ENCODE measurements at places on chromosomes 7 and 10. TPM values are rescaled to one million over a fixed set of nuclear protein-coding genes. Genes with fewer than 3 reads are reported as not detected.

- DNase-seq = peak; percentile 38
Observed at GRCh38 chr7:59079-60016, 133.0 kb upstream of the FAM20C start.

GRCh38 chr10:49054753-49055152 is 60.6 kb downstream of the VSTM4 start:
- DNase-seq = no peak

GRCh38 chr7:1672851-1673486 is 2.9 kb downstream of the ELFN1 start:
- no peak for DNase-seq

SPOCK2 gene
- total RNA-seq = 4.7 TPM

GRCh38 chr10:48672596-48673265 is 11.9 kb upstream of the WDFY4 start:
- no peak for DNase-seq

MKX gene
- total RNA-seq = 1.2 TPM

DNA sequence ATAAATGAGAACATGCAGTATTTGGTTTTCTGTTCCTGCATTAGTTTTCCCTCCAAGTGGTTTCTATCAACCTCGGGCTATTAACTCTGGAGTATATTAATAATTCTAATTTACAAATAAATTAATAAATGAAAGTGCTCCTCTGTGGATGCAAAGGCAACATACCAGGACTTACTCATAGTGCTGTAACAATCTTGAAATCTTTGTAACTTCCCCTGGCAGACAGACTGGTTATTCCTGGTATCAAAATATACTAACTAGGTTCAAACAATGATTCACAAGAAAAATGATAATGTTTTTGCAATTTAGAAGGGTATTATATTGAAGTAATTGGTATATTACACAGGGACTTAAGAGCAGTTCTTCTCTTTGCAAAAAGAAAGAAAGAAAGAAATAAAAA is 177.2 kb downstream of the FANK1 start:
- no peak for DNase-seq

DNA sequence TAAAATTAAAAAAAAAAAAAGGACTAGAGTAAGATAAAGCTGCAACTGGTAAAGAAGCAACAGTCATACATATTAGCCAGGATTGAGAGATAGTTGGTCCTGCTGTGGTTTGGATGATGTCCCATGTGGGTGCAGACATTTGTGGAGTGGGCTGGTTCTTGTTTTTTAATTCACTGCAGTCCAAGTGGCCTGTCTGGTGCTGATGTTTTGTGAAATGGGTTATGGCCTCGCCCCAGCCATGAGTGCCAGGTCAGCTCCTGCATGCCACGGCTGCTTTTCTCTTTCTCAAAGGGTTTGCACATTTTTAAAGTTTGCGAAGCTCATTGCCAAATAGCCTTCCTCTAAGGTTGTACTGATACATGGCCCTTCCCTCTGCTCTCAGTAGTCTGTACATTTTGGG is 14.1 kb upstream of the BTBD16 start:
- no peak for DNase-seq

GIMAP1 gene
- 0.05 TPM for total RNA-seq

DNA sequence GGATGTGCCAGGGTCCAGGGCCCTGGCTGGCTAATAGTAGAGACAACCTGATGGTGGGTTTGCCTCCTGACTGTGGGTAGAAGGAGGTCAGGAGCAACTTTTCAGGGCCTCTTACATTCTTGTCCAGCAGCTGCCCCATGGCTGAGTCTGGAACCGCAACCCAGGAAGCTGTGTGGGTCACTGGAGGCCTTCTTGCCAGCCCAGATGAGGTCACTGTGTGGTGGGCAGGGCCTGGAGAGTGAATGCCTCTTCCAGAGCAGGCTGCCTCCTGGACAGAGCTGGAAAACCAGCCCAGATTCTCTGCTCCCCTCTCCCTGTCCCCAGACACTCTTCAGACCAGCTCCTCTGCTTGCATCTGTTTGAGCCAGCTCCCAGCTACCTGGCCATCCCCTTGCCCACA is 43.5 kb upstream of the LEP start:
- DNase-seq = no peak

EPHA1 gene
- 162 TPM for total RNA-seq

GRCh38 chr7:31373337-31374289 is 33.1 kb upstream of the NEUROD6 start:
- DNase-seq = peak; percentile 74

Measured in WTC11 (cell line).